ENCODE measurements at places on chromosomes 3 and 15.

DNA sequence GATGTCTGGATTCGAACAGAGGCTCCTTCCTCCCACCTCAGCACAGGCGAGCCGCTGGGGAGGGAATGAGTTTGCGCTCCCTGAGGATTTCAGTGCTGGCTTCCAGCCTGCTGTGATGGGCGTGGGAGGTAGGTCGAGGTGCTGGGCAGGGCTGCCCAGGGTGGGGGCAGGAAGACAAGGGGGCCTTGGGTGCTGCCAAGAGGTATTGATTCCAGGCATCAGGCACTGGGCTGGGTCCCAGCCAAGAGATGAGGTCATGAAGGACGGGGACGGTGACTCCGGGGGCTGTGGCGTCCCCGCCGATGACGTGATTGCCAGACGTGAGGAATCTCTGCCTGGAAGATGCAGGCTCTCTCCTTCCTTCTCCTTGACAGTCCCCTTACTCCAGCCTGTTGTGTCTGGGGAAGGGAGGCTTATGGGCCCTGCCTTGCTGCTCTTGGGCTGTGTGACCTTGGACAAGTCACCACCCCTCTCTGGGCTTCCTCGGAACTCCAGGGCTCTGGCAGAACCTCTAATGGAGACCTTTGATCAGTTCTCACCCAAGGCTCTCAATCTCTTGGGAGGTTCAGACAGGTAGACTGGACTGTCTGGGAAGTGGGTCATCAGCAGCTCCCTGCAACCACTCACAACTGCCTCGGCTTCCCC lies 116.8 kb downstream of the FBLN2 start:
- DNase-seq = no peak

- DNase-seq = peak; percentile 62
Measured at GRCh38 chr15:88894819-88895767, at the start of gene HAPLN3. TSS of gene HAPLN3 (minus strand) at chr15:88895544. CDS start at chr15:88887298, 8,246 bp downstream.

- DNase-seq = no peak
Measured at GRCh38 chr3:32992310-32992686, 40.9 kb downstream of the CCR4 start.

- no peak for DNase-seq
Measured at GRCh38 chr3:194305356-194306108, 45.6 kb downstream of the CPN2 start.

DNA sequence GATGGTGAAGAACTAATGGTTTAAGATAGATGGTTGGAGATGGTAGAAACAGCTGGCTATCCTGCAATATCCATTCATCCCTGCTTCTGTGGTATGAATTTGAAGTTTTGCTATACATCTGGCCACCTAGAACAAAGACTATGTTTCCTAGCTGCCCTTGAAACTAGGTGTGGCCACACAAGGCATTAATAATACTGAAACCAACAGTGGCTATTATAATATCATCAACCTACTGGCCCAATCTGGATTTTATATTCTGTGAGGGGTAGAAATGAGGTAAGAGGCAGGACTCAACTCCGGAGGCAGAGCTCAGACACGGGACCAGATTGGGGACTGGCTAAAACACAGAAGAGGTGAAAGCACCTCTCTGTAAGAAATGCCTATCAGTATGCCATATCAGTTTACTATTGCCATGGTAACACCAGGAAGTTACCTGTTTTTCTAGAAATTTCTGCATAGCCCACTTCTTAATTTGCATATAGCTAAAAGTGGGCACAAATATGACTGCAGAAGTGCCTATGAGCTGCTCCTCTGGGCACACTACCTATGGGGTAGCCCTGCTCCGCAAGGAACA lies 8.4 kb downstream of the IFT80 start:
- DNase-seq = no peak

- no peak for DNase-seq
Measured at GRCh38 chr3:14606669-14607339, 44.8 kb upstream of the CCDC174 start.

- no peak for DNase-seq
Measured at GRCh38 chr15:62569460-62570404, 404.6 kb upstream of the C2CD4B start.

All from CD4-positive, alpha-beta T cell treated with Interleukin-1 beta for 1 hour (primary cell).